ENCODE measurements at places on chromosomes 7 and 10. TPM values are rescaled to one million over a fixed set of nuclear protein-coding genes. Genes with fewer than 3 reads are reported as not detected.

Gene ABLIM1
- total RNA-seq: 205 TPM

Gene STK31
- 0.17 TPM for total RNA-seq

Gene HILPDA
- 94.6 TPM for total RNA-seq

Gene ZNF239
- 2.3 TPM for total RNA-seq

Gene MPP7
- 2.2 TPM for total RNA-seq

Gene THSD7A
- 7.5 TPM for total RNA-seq

Gene SP4
- 14.6 TPM for total RNA-seq

Gene ST8SIA6
- total RNA-seq: 0.51 TPM

Gene AASS
- total RNA-seq: 68.7 TPM

Gene SSC4D
- 11.1 TPM for total RNA-seq

Gene SGCE
- total RNA-seq: 123 TPM

Gene CALCR
- total RNA-seq: not detected

Gene OR13A1
- total RNA-seq: not detected

Gene PPP1R17
- total RNA-seq: not detected

Gene GRB10
- 97.8 TPM for total RNA-seq

Gene WDR86
- total RNA-seq: 14.5 TPM

Gene CYP2E1
- total RNA-seq: 1.1 TPM

Gene ACBD7
- 0.75 TPM for total RNA-seq

Gene CDC14C
- not detected for total RNA-seq

Gene STEAP1B
- total RNA-seq: 1.1 TPM

Gene SKIDA1
- total RNA-seq: 1.5 TPM

Gene FKBP9
- total RNA-seq: 249 TPM
